ENCODE measurements at places on chromosomes 4 and X.

DNA sequence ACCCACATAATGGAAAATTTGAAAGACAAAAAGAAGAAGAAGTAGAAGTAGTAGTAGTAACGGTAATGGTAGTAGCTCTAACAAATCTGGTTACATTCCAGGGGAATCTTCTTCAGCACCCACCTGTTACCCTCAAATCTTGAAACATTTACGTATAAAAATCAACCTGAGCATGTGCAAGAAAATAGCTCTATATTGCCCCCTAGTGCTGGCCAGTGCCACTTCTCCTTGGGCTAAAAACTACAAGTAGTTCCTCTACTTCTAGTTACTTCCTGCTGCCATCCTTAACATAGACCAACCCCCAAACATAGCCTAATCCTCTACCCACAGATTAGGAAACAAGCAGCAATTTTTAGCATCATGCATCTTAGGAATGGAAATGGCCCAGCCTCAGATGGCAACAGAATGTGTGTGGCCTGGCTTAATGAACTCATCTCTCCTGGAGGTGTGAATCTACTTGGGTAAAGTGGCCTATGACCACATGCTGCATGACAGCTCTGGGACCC lies 3.1 kb downstream of the PDGFC start:
- no peak for DNase-seq

- peak; percentile 30 for DNase-seq
These were observed 40.2 kb downstream of the SH3KBP1 start for GRCh38 chrX:19846995-19847790.

- no peak for DNase-seq
These were observed 261.5 kb downstream of the GPC3 start for GRCh38 chrX:133723930-133724329.

GRCh38 chrX:42708222-42708621 lies 69.7 kb downstream of the PPP1R2C start:
- DNase-seq = no peak

- DNase-seq = peak; percentile 14
These were observed 27.3 kb downstream of the CT45A1 start for GRCh38 chrX:135740681-135741149.

DNA sequence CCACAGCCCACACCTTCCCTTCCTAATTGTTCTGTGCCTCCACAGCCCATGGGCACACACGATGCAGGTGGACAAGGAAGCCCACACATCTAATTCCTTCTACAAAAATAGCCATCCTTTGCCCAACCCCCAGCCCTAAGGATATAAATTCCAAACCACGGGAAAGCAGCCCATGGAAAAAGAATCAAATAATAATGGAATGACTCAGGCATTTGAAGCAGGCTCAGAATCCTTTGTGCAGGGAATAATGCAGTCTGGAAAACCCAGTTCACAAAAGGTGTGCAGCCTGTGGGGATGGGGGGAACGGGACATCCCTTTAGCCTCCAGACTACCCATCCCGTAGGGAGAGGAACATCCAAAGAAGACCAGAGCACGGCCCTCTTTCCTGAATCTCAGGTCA lies 342.3 kb upstream of the GALNT7 start:
- no peak for DNase-seq

- DNase-seq = peak; percentile 42
These were observed 14.5 kb downstream of the SPACA5 start for GRCh38 chrX:48021026-48021900.

- DNase-seq = no peak
These were observed 65.9 kb upstream of the CAPN6 start for GRCh38 chrX:111336141-111336540.

DNA sequence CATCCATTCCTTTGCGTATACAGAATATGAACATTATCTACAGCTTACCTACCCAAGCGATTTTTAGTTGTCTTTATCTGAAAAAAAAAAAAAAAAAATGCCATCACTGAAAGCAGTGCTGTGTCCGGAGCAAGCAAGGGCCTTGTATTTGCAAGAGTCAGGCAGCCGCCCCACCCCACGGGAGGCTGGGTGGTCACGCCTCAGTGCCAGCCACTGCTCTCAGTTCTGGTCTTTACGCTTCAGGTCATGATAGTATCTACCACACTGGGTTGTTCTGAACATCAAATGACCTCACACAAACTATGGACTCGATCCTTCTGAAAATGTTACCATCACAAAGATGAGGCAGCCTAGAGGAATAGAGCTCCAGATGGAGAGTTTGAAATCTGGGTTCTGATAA lies 62.7 kb upstream of the HELT start:
- no peak for DNase-seq

- no peak for DNase-seq
These were observed 10.2 kb upstream of the PRKG2 start for GRCh38 chr4:81225252-81225651.

- DNase-seq = no peak
These were observed 29.6 kb downstream of the ADGRA3 start for GRCh38 chr4:22486276-22486675.

- no peak for DNase-seq
These were observed 93.6 kb downstream of the PPP2R2C start for GRCh38 chr4:6378493-6379445.

GRCh38 chrX:40009462-40009851 lies 88.3 kb downstream of the BCOR start:
- no peak for DNase-seq

DNA sequence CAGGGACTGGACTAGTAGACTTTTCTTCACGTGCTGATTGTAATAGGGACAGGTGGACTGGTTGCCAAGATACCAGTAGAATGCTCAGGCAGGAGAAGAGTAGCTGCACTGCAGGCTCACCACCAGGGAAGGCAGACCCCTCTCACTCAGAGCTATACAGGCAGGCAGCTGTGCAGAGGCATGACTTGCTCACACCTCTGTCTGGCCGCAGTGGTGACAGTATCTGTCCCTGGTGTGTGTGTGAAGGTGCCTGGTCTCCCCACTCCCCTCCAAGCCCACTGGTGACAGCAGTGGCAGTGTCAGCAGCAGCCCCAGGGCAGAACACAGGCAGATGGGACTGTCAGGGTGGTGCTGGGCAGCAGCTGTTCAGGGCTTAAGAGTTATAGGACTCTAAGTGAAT lies 140.7 kb downstream of the RPS6KA6 start:
- DNase-seq = no peak

DNA sequence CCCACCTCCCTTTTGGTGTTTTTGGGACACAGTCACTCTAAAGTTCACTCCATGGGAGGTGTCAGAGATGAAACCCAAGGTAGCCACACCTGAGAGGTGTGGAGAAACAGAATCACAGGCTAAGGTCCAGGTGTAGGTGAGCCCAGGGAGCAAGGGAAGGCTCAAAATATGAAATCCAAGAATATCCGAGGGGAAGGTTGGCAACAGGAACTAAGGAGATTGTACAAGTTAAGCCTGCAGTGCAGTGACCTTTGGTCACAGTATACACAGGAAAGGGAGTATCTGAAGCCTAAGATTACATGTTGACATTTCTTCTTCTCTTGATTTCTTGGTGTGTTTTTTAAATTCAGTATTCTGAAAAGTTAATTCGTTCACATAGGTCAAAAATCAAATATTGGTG lies 46.5 kb downstream of the PHF8 start:
- DNase-seq = no peak

DNA sequence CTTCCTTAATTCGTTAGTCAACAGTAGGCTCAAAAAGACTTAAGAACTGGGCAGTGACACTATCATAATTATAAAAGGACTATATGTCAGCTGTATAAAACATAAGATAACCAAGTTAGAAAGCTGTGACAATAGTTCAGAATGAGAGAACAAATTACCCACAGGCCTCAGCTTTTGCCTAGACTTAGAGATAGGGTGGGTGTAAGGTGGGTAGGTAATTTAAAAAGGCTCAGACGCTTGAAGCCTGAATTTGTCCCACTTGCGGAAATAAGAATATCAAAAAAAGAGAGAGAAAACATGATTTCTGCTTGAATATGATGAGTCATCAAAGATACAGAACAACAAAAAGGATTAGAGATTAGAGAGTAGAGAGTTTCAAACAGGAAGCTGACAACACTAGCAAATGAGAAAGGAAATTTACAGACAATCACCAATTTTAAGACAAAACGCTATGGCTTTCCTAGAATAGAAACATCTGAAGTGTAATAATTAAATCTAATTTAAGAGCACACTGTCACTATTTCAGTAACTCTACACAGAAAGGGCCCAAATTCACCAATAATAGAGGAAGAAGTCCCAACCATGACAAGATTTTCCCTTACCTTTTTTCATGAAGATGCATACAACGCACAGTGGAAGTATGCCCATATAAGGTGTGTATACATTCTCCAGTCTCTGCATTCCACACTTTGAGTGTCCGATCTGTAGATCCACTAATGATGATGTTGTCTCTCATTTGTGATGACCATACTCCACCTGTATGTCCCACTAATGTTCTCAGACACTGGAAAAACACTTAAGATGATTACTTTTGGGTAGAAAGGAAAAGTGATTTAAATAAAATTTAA lies 208.1 kb downstream of the FBXW7 start:
- no peak for DNase-seq

- DNase-seq = peak; percentile 49
These were observed 16.8 kb downstream of the FGFR3 start for GRCh38 chr4:1809754-1810502.

DNA sequence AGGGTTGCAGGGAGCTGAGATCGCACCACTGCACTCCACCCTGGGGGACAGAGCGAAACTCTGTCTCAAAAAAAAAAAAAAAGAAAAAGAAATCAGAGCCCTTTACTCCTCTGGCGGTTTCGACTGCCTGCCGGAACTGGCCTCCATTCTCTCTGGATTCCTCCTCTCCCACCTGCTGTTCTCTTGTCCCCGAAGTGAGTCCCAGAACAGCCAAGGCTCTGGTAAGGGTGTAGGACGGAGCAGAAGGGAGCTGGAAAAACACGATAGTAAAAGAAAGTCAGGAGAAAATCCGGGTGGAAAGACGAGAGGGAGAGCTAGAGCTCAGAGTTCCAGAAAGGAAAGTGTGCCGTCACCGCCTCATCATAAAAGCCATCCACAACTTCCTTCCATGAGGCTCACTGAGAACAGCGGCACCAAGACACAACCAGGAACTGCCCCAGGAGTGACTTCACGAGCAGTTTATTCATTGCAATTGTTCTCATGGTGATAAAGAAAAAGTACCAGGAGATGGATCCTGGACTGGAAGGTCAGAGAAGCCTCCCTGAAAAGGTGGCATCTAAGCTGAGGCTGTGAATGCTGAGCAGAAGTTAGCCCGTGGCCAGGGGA lies 12.3 kb downstream of the TLR3 start:
- no peak for DNase-seq

DNA sequence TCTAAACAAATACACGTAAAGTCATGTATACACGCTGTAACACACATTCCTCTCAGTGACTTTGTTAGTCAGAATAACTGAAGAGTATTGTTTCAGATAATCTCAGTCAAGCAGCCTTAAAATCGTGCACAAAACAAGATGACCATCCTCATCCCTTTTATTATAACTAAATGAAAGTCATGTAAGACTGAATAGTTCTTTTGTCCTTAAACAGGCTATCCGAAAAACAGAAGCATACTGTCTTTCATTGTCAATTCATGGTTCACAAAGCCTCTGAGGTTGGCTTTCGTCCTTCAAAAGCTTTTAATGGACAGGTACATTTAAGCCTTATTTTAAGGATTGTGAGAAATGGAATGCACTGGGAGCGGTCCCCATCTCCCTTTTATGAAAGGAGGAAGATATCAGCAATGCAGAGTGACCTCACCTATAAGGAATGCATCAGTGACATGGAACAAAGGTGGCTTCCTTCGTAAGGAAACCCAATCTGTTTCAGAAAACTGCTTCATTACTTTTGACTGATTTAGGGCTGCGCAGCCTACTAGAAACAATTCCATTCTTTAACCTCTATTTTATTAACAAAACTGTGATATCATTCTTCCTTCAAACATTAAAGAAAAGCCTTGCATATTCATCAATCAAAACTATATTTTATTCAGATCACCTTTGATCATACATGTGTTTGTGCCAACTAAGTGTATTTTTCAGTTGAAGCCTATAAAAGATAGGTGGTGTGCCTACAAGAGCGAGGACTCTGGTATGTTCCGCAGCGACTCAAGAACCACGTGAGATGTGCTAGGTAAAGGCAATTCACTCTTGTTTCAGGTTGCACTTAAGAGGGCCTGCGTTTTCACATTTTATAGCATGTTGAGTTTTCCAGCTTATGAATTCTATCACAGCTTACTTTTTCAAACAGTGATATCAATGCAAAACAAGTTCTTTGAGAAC lies 19.2 kb downstream of the SH3RF1 start:
- DNase-seq = no peak

GRCh38 chrX:144798972-144799371 lies 448.3 kb upstream of the SPANXN1 start:
- DNase-seq = no peak

GRCh38 chr4:24915121-24915922 lies 2.5 kb upstream of the CCDC149 start:
- DNase-seq = no peak

DNA sequence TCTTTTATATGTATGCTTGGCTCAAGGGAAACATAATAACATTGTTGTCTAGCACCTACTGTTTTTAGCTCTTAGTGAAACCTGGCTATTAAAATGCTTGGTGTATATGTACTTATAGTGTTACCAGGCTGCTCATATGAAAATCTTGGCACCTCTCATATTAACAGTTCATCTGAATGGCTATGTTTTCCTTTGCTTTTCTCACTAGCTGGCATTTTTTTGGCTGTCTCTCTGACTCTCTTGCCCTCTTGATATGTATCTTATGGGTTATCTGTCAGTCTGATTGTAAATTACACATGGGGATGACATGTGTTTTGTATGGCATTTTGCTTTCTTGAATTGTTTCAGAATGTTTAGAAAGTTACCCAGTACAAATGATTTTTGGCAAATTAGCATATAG lies 158.0 kb downstream of the ARHGAP24 start:
- DNase-seq = no peak

GRCh38 chrX:119495734-119496726 lies 27.8 kb downstream of the SLC25A5 start:
- DNase-seq = no peak

- no peak for DNase-seq
These were observed 26.0 kb downstream of the AMTN start for GRCh38 chr4:70544279-70544868.

- DNase-seq = no peak
These were observed 56.8 kb downstream of the ZFYVE28 start for GRCh38 chr4:2361366-2362265.

- DNase-seq = no peak
These were observed 412.7 kb upstream of the TENM3 start for GRCh38 chr4:181830404-181831035.

DNA sequence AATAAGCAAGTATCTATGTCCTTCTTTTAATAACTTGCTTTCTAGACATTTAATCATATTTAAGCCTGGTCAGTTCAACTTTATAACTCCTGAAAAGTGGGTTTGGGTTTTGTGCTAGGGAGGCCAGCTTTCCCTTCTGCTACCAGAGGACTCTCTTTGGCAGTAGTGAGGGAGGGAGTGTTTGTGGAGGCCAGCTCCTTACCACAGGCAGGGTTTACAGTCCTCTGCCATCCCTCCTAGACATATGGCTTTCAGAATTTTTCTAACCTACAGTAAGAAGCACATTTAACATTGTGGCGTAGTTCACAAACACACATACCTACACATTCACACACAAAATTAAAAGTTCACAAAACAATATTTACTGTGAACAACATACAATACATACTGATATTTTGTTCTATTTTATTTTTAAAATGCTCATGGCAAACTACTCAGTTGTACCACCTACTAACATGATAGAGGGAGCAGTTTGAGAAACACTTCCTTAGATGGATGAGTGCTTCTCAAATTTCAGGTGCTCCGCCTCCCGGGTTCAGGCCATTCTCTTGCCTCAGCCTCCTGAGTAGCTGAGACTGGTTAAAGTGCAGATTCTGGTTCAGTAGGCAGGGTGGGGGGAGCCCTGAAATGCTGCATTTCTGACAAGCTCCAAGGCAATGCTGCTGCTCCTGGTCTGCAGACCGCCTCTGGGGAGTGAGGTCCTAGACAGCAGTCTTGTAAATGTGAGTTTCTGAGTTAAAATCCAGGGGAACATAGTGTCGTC lies 86.7 kb downstream of the PTTG2 start:
- no peak for DNase-seq

Data from stimulated activated CD8-positive, alpha-beta memory T cell treated with anti-CD3 and anti-CD28 coated beads, Interleukin-15, amount 100 ng/mL, for 48 hours (primary cell).